Lung (tissue), 17 donors: ENCODE measurements at places on chromosomes 4 and X.

DNA sequence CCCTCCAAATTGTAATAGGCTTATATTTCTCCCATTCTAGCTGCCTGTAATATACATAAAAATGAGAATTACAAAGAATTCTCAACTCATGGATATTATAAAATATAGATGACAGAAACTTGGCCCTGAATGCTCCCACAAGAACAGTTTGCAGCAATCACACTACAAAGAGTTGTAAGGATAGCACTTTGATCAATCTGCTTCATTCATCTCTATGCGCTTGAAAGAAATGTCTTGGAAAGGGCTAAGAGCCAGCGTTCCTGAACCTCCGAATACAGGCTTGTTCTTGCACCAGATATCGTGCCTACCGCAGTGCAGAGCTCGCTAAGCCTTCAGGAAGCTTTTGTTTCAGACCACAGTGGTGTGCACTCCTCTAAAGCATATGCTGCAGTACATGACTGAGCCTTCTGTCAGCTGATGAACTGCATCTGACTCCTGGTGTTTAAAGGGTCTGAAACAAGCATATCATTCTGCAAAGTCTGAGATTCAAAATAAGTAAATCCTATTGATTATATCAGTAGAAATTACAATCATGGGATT lies 417.6 kb upstream of the ZFP42 start:
- DNase-seq, result no peak

GRCh38 chr4:153838564-153838963 lies 49.7 kb upstream of the SFRP2 start:
- no peak for DNase-seq

DNA sequence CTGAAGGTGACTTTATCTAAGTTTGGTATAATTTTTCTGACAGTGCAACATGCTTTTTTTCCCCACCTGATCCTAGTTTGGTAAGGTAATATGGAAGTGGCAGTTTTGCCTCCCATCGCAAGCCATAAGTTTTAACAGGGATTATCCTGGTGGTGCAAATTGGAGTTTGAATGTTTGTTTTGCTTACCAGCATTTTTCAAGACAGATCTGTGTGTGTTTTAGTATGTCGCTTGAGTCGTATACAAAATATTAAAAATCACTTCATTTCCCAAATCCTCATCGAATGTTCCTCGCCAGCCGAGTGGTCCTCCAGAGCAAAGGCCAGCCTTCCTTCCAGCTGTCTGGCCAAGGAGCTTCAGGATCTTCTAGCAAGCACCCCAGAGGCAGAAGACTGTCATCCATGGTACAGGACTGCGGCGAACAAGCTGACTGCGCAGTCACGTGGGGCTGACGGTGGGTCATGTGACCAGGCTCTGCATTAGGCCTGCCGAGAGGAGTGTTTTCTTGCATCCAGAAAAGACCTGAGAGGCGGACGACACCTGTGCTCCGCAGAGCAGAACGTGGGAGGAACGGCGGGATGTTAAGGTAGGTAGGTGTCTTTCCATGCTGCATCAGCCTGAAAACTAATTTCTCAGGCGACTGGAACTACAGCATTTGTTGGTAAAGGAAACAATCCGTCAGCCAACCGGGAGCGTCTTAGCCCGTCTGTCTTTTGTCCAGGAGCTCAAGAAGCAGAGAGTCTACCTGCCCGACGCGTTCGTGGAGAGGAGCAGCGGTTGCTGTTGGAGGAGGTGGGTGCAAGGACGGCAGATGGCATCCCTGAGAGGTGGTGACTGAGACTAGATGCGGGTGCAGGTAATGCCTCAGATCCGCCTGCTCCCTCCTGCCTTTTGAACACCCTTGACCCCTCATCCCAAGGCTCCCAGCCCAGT lies at the start of gene GPRASP3:
Gene GPRASP3, plus strand, starts transcription at position 507 of the 932 bp plus-strand sequence. CDS start 28,253 bp downstream, outside the sequence.
- peak; percentile 85 for DNase-seq

- no peak for DNase-seq
Observed at GRCh38 chrX:124212622-124213021, 119.8 kb upstream of the TEX13D start.

GRCh38 chr4:8010618-8011017 lies 71.0 kb upstream of the AFAP1 start:
- DNase-seq, result peak; percentile 98

DNA sequence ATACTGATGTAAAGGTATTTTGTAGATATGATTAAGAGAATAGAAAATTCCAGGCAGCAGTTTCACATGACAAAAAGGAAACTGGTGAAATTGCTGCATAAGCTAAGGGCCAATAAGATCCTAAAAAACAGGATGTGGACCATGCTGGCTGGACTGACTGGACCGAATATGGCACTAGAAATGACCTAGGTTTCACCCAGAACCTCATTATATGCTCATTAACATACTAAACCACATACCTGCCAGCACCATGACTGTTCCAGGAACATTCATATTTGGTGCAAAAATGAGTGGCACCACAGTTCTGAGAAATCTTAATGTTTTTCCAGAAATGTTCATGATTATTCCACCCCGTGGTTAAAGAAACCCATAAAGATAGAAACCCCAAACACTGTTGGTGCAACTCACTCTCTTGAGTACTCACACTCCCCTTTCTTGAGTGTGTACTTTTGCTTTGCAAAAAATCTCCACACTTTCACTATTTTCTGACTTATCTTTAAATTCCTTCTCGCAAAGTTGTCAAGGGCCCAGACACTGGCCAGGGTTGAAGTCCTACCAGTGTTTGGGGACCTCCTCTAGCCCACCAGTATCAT lies 74.0 kb downstream of the FANCB start:
- no peak for DNase-seq

GRCh38 chr4:174274436-174274835 lies 9.0 kb downstream of the FBXO8 start:
- no peak for DNase-seq

DNA sequence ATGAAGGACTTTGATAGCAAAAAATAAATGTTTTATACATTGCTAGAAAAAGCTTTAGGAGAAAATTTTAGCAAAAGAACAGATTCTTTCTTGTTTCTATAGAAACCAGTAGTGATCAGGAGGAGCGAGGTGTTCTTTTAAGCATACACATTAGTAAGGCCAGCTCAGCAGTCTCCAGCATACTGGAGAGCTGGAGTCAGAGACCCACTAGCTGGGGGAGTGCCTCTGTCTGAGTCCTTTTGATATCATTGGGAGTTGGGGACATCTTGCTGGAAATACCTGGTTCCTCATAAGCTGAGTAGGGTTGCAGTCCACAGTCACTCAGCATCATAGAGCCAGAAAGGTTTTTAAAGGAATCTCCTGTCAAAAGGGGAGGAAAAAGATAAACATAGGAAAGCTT lies 67.4 kb downstream of the AFF2 start:
- no peak for DNase-seq

- DNase-seq, result no peak
Observed at GRCh38 chr4:14087459-14087858, 459.9 kb upstream of the BOD1L1 start.

DNA sequence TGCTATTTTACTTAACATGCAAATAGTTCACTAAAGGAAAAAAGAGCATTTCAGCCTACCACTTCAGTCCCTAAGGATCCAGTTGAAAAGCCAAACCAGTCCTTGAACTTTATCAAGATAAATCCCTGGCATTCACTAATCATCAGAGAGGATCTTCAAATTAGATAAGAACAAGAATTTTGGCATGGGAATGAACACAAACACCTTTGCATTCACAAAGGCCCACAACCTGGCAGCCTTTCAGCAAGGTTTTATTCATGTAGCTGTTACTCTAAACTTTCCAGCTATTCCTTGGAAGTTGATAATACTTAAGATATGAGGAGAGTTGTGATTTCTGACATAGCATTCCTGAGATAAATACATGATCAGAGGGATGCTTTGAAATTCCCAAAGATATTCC lies 193.4 kb downstream of the LRBA start:
- no peak for DNase-seq

DNA sequence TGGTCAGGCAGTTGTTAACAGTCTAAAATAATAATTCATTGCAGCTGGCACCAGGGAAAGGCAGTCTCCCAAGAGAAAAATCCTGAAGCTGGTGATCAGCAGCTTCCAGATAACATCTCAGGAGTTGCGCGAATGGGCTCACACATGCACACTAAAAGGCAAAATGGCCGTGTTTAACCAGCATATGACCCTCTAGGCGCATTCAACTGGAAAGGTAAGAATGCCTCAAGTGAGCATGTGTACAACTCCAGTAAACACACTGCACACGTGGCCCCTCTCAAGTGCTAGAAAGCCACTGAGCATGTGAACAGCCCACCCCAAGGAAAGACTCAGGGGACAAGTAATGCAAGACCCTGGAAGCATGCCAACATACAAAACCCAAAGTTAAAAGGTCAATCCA lies 33.1 kb downstream of the STPG2 start:
- DNase-seq, result no peak

GRCh38 chrX:22818061-22818460 lies 181.7 kb upstream of the DDX53 start:
- DNase-seq, result no peak

GRCh38 chr4:48130100-48130499 lies 4.0 kb downstream of the TXK start:
- no peak for DNase-seq

GRCh38 chr4:88761342-88761741 lies 63.7 kb upstream of the NAP1L5 start:
- DNase-seq, result no peak

DNA sequence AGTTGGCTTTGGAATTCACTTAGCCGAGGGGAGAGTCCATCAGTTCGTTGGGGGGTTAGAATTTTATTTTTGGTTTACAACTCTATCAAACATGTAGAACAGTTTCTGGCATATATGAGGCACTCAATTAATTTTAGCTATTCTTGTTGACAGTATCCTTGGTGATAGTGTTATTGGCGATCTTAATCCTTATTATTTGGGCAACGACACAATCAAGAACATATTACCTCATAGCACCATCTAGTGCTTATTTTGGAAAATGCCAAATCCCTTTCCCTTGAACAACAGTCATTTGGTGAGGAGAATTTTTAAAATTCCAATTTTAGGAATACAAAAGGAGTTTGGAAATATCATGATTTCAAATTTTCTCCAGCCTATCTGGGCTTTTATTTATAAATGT lies 17.9 kb upstream of the PGRMC1 start:
- no peak for DNase-seq

GRCh38 chr4:111216791-111217190 lies 593.9 kb upstream of the PITX2 start:
- no peak for DNase-seq

GRCh38 chrX:747176-747575 lies 116.6 kb downstream of the SHOX start:
- DNase-seq, result no peak

DNA sequence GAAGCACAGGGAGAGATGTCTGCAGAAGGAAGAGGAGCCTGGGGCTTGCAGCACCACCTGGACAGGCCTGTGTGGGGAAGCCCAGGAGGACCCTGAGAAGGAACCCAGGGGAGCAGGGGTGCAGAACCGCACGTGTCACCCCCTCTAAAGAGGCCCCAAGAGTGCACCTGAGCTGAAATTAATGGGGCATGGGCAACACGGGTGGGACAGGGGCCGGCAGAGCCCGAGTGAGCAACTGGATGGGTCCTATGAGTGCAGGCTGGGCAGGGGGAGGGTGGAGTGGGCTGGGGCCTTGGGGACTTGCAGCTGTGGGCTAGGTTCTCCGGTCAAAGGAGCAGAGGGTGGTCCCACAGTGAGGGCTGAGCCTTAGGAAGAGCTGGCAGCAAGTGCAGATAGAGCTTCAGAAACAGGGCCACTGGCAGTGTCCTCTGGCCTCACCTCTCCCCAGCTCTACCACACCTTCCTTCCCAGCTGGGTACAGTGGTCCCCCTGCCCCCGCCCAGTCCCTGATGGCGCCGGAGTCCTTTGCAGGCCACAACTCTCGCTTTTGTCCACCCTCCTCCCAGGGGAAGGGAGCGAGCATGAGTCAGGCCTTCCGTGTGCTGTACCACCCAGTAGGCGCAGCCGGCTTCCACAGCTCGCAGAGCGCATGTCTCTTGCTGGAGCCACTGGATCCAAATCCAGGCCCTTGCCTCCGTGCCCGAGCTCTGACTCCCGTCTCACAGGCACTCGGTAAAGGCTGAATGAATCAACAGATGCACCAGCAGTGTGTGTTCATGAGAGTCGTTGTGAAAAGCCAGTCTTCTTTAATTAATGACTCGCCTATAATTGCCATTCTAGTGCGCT lies 131.6 kb downstream of the HMX1 start:
- DNase-seq, result no peak

- no peak for DNase-seq
Observed at GRCh38 chr4:131137196-131137595, 2011.9 kb upstream of the PCDH10 start.

- DNase-seq, result no peak
Observed at GRCh38 chr4:146123231-146123630, 52.3 kb upstream of the LSM6 start.

GRCh38 chr4:153634738-153635353 lies 49.2 kb upstream of the TLR2 start:
- peak; percentile 52 for DNase-seq

DNA sequence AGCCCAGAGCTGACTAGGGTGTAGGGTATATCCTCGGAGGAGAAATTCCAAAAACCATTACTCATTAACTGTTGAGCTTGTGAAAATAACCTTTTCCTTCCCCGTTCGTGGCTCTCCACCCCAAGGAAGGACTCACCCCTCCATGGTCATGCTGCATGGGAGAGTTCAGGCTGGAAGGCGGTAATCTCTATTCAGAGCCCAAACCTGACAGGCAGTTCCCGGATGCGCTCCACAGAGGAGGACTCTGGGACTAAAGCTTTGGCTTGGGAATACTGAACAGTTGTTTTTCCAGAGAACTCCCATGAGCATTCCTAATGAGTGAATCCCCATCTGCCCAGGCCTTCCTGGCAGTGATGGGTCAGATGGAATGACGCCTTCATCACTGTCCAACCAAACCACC lies 125.4 kb downstream of the BCOR start:
- no peak for DNase-seq

DNA sequence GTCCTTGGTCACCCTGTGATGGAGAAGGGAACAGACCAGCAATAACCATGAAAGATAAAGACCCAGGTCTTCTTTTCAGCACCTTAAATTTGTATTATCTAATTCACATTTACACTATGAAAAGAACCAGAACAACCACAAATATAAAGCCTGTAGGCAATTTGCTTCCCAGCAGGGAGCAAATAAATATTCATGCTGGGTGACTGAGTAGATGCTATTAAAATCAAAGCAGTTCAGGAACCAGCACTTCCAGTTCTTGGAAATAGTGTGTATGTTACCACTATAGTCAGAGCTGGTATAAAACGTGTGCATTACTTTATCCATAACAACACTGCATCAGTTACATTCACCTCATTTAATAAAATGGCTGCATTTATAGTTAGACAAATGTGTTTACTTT lies 177.8 kb upstream of the ETNPPL start:
- no peak for DNase-seq

DNA sequence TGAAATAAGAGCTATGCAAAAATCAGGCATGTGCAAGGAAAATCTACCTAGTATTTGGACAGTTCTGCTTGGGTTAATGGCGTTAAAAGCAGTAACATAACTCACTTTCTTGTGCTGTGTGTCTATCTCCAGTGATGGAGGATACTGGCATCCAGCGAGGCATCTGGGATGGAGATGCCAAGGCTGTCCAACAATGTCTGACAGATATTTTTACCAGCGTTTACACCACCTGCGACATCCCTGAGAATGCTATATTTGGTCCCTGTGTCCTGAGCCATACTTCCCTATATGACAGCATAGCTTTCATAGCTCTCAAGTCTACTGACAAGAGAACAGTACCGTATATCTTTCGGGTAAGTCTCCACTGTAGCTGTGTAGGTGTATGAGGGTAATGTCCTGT lies 2.6 kb downstream of the PRDM8 start:
- DNase-seq, result no peak

- DNase-seq, result no peak
Observed at GRCh38 chrX:42616981-42617380, 161.0 kb downstream of the PPP1R2C start.

GRCh38 chrX:21960569-21961541 lies 20.3 kb downstream of the SMS start:
- peak; percentile 39 for DNase-seq
